ENCODE measurements at places on chromosomes 12 and 14. TPM values are rescaled to one million over a fixed set of nuclear protein-coding genes. Genes with fewer than 3 reads are reported as not detected.

Gene KLRC2
- polyA plus RNA-seq, result 3.7 TPM

Gene MGP
- polyA plus RNA-seq, result not detected

Gene VWF
- polyA plus RNA-seq, result not detected

Gene PRH1
- 18.7 TPM for polyA plus RNA-seq

Gene ANO4
- polyA plus RNA-seq, result 11.1 TPM

Gene IGF1
- polyA plus RNA-seq, result not detected

Gene PELI2
- polyA plus RNA-seq, result 5.3 TPM

Gene RASSF8
- polyA plus RNA-seq, result 11.4 TPM

Gene COCH
- 39.9 TPM for polyA plus RNA-seq

Gene SLC10A1
- polyA plus RNA-seq, result not detected

Gene KRT80
- polyA plus RNA-seq, result not detected
